RPMI7951 (cell line): ENCODE measurements at places on chromosomes 3 and 15. TPM values are rescaled to one million over a fixed set of nuclear protein-coding genes. Genes with fewer than 3 reads are reported as not detected.
A peak's percentile ranks its signal among the peaks of the same experiment; 100 is the strongest.

GRCh38 chr3:115380883-115381572 lies 233.9 kb upstream of the ZBTB20 start:
- DNase-seq = no peak

- no peak for DNase-seq
Observed at GRCh38 chr3:35670408-35670965, 31.2 kb downstream of the ARPP21 start.

- no peak for DNase-seq
Observed at GRCh38 chr3:183038221-183038620, 57.9 kb upstream of the DCUN1D1 start.

DNA sequence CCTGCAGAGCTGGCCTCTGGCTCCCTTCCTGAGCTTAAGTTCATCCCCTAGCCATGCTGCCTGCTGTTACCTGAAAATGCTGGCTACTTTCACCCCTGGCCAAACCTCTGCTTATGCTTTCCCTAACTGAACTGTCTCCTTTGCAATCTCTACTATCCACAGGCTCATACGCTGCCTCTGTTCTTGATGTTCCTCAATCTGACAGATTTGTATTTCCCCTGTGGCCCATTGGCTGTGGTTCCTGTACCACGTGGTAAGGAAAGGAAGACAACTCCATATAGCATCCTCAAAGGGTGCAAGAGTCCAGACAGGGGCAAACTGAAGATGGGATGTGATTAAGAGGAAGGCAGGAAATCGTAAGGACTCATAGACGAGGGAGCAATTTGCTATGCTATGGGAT lies 33.2 kb downstream of the TGM4 start:
- DNase-seq = no peak

DNA sequence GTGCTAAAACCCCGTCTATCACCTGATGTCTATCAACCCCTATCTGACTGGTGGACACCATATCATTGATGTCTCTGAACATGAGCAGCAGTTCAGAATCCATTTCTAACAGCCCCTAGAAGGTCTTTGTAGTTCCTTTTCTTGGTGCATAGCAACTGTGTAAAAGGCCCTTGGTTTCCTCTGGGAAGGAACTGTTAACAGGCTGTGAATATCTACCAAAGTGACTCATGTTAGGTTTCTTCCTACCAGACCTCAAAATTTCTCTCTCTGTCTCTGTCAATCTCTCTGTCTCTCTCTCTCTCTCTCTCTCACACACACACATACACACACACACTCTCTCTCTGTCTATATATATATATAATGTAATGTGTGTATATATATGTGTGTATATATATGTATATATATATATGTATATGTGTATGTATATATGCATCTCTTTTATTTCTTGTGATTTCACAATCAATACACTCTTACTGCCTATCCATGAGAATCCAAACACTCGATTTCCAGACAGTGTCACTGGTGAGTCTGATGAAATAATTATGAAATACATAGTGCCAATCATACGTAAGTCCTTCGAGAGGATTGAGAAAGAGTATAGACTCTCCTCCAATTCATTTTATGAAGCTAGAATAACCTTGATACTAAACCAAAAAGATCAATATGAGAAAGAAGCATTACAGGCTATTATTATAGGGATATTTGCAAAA lies 335.9 kb upstream of the SLCO3A1 start:
- peak; percentile 58 for DNase-seq

DNA sequence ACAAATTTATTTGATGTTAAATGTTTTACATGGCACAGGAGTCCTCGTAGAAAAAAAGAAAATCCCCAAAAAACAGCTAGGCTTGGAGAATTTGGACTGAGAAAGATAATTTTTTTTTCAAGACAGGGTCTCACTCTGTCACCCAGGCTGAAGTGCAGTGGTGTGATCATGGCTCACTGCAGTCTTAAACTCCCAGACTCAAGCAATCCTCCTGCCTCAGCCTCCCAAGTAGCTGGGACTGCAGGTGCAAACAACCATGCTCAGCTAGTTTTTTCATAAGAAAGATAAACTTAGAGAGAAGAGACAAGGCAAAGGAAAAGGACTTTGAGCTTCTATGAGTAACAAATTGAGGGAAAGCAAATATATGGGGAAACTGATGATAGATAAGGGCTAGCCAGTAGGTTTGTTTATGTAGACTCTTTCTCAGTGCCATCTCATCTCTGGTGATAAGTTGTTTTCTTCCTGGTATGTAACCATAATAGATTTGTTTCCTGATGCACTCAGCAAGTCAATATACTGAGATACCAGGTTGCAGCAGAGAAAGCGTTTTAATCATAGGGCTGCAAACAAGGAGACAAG lies 13.1 kb upstream of the TRMT10C start:
- no peak for DNase-seq

GRCh38 chr3:143080196-143080595 lies 39.4 kb upstream of the CHST2 start:
- DNase-seq = no peak

DNA sequence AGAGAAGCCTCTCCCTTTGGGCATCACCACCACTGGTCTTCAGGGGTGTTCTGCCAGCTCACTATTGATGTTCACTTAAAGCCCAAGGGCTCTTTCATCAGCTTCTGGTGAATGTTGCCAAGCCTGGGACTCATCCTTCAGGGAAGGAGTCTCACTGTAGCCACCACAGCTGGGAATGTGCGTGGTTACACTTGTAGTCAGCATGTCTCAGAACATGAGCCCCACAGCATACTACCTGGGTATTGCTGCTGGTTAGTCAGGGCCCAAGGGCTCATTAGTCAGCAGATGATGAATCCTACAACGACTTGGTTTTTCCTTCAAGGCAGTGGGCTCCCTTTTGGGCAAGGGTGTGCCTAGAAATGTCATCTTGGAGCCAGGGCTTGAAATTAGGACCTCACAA lies 412.9 kb downstream of the VGLL3 start:
- DNase-seq = no peak

- no peak for DNase-seq
Observed at GRCh38 chr3:9198899-9199335, 50.5 kb downstream of the SRGAP3 start.

DNA sequence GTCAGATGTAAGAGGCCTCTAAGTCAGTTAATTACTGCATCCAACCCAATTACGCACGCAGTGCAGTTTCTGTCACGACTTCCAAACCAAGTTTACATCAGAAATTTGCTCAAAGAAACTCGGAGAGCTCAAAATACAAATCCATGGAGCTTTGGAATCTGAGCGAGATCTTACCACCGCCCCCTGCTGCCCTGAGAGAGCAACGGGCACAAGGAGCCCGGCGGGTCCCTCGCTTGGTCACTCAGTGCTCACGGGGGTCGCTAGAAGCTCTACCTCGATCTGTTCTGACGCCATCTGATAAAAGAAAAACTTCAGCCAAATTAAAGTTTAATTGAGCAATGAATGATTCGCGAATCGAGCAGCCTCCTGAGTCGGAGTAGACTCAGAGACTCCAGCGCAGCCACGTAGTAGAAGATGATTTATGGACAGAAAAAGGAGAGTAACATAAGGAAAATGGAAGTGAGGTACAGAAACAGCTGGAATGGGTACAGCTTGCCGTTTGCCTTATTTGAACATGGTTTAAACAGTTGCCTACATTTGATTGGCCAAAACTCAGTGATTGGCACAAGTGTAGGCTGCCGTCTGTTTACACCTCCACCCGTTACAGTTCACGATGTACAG lies 232.7 kb upstream of the ATP10A start:
- DNase-seq = no peak

DNA sequence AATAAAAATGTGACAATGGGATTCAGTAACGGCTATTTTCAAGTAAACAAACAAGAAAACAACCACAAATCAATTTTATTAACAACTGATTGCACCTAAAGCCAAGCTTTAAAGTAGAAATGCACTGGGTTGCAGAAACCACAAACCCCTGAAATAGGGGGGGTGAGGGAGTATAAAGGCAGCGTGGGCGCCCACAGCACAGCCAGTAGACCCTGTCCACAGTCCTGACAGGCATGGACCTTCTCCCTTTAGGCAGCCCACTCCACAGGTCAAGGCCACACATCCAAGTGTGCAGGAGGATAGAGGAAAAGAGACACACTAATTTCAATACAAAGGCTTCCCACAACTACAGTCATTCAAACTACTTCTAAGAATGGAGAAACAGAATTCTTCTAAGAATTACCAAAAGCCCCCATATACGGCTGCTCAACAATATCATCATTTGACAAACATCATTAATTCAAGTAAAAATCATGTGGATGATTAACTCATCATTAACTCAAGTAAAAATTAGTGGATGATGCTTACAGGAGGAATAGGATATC lies 48.7 kb downstream of the CHSY1 start:
- DNase-seq = no peak

- no peak for DNase-seq
Observed at GRCh38 chr3:107496855-107497254, 25.9 kb upstream of the BBX start.

DNA sequence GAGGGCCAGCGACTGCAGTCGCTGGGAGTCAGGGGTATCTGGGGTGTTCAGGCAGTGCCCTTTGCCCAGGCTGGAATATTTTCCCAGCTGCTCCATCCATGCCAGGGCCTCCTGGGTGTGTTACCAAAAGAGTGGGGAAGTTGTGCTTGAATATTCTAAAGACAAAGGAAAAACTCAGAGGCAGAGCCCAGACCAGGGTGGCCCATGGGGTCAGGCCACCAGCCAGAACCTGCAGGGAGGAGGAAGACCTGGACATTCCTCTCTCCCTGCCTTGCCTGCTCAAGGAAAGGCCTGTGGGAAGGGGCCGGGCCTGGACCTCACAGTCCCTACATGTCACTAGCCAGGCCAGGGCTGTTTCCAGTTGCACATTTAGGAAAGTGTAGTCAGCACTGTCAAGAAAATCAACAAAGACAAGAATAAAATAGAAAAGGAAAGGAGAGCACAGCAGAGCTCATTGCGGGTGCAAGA lies 16.0 kb upstream of the KLF15 start:
- no peak for DNase-seq

DNA sequence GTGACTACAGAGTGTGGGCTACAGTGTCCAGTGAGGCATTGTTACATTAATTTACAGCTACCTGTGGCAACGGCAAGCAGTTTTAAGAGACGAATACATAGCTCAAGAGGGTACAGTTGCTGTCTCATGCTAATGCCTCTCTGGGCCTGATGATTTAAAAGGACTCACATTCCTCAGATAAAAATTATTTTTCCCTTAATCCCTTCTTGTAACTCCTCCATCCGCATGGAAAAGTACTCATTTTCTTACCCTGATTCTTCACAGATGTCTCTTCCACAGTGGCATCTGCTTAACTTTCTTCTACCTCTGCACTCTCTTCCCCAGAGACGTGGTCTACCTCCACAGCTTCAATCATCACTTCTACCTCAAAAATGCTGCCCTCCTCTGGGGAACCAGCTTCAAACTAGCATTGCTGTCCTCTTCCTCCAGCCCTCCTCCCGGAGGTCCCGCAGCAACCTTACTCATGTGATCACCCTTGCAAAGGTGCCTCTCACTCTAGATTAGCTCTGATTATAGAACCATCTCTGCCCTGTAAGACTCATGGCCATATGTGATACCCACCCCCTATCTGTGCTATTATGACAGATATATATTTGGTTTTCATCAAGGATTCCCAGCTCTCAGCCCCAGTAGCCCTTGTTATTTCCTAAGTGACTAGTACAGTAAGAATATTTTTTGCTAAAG lies 21.4 kb upstream of the ABHD17C start:
- no peak for DNase-seq

The PLSCR1 gene
- total RNA-seq = 66.6 and 81.7 TPM in 2 replicates

The ATP10A gene
- not detected in 2 replicates for total RNA-seq

The POPDC2 gene
- total RNA-seq = not detected in 2 replicates

The GOLGA6B gene
- total RNA-seq = not detected in 2 replicates

The CFAP100 gene
- not detected in 2 replicates for total RNA-seq

The TNFAIP8L3 gene
- total RNA-seq = 0.29 and 0.48 TPM in 2 replicates

The PTH1R gene
- not detected in 2 replicates for total RNA-seq
